Smooth muscle cell of trachea (primary cell): ENCODE measurements at places on chromosomes 1 and 21. TPM values are rescaled to one million over a fixed set of nuclear protein-coding genes. Genes with fewer than 3 reads are reported as not detected.

SOX13 gene
- total RNA-seq: 2.6 and 3.8 TPM in 2 replicates

ATP5PB gene
- 216 and 440 TPM in 2 replicates for total RNA-seq

RIMS3 gene
- total RNA-seq: 0.29 and 0.33 TPM in 2 replicates

ANXA9 gene
- total RNA-seq: 0.17 and 0.29 TPM in 2 replicates

SLC44A5 gene
- under 0.01 and 0.15 TPM in 2 replicates for total RNA-seq
